ENCODE measurements at places on chromosomes 11 and 22.

- DNase-seq, result peak; percentile 39
These were observed 615 bp downstream of the STT3A start for GRCh38 chr11:125593114-125593820.

- DNase-seq, result no peak
These were observed 1.4 kb downstream of the BAD start for GRCh38 chr11:64283092-64283491.

DNA sequence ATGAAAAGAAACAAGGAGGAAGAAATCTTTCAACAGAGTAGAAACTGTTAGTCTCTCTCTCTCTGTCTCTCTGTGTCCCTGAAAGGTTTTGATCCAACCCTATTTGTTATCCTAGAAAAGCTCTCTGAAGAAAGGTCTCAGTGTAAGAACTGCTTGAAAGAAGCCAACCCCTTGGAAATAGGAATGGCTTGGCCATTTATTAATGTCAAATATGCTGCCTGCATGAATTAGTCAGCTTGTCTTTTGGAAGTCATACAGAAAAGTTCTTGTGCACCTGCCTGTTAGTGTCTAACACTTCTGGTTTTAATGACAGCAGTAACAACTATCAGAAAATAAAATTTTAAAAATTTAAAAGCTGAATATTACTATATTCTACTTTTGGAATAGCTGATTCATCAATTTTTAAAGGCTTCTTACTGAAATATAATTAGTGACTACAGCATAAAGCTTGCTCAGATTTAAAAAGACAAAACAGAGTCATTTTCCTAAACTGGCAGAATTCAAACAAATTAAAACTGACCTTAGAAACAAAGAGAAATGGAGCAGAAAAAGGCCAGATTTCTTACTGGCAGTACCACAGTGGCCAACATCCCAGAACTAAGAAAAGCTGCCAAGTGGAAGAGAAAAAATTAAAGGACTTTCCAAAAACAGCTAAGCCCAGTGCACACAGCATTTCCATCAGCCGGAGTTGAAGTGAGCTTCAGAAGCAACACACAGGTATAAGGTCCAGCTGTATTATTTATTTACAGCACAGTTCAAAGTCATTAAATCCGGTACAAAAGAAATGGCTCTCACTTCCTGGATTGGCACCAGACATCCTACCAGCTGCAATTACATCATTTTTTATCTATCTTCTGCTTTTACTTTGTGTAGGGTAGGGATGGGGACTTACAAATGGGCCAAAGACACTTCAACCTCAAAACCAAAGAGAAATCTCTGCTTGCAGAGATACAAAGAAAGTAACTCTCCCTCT is 76.3 kb downstream of the PRCP start:
- no peak for DNase-seq

GRCh38 chr11:60813324-60813723 is 28.2 kb downstream of the MS4A10 start:
- no peak for DNase-seq

DNA sequence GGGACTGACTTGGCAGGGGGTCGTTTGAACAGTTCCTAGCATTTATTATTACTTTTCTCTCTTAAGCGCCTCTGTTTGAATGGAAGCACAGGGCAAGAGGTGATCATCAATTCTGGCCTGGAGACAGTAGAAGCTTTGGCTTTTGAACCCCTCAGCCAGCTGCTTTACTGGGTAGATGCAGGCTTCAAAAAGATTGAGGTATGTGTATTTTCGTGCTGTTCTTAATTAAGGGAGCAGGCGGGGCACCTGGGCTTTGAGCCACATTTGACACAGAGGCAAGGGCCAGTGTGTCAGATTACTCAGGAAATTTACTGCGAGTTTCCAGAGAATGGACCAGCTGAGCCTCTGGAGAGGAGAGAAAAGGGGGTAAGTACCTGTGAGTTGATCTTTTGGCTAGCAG is 102.4 kb upstream of the SORL1-AS1 start:
- no peak for DNase-seq

GRCh38 chr22:45908961-45909360 is 68.0 kb downstream of the WNT7B start:
- DNase-seq, result no peak

- no peak for DNase-seq
These were observed 15.8 kb downstream of the SYT7 start for GRCh38 chr11:61564936-61565696.

DNA sequence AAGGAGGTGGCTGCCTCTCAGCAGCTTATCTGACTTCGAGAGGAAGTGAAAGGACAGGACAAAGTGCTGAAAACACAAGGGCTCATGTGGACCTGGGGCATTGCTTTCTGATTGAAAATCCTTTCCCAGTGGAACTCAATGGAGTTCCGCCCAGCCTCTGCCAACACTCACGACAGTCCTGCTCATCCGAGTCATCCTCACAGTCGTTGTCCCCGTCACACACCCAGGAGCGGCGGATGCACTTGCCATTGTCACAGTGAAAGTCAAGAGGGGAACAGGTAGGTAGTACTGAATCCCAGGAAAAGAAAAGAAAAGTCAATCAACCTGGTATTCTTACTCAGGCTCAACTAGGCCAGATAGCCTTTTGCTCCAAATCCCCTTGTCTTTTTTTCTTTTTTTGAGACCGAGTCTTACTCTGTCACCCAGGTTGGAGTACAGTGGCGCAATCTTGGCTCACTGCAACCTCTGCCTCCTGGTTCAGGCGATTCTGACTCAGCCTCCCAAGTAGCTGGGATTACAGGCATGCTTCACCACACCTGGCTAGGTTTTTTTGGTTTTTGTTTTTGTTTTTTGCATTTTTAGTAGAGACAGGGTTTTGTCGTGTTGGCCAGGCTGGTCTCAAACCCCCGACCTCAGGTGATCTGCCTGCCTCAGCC is 18.1 kb downstream of the LRP4 start:
- DNase-seq, result no peak

GRCh38 chr11:60785806-60786361 is 751 bp downstream of the MS4A10 start:
- peak; percentile 46 for DNase-seq

DNA sequence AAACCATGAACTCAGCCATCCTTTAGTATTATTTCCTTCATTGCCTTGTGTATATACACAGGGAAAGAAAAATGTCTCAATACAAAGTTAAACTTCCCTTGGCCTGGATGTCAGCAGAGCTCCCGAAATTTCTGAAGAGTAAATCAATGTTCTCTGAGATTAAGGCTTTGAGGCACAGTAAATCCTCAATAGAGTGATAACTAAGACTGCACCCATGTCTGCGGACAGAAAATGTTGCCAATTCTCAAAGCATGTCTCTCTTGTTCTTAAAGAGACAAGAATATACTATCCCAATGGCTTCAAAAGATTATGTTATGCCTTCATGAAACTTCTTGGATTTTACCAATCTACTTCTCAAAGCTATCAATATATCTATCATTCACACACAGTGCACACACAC is 1196.7 kb upstream of the TENM4 start:
- no peak for DNase-seq

DNA sequence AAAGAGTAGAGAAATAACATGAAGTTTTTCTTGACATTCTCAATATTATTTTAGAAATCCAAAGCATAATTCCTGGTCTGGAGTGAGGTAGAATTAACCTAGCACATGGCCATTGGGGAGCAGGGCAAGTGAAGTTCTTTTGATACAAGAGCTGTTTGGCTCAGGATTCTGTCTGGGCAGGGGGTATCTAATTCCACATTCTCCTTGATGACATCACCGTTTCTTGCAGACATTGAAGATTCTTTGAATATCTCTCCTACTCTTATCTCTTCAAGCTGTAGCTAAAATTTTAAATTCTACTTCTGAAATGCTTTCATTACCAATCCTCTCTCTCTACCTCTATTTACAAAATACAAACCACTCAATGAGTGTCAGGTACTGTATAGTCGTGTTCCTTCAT is 138.2 kb upstream of the TENM4 start:
- DNase-seq, result no peak

DNA sequence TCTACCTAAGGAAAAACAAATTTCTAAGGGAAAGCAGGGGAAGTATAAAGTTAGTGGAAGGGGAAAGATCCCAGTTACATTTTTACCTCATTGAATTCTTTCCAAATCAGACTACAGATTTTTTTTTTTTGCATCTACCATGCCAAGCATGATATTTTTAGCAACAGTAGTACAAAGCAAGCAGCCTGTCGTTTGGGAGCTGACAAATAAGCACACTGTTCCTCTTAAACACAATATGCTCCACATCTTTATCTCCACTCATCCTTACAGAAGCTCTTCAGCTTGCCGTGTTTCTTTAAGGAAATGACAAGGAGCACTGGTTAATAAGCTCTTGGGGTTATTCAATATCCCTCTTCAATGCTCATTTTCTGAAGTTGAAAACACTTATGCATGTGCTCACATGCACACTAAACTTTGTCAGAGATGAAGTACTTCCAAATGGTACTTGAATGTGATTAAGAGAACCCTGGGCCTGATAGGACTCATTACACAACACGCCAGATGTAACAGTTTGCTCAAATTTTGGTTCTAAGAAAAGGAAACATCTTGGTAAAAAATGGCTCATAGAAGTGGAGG is 53.8 kb downstream of the PAX6 start:
- DNase-seq, result peak; percentile 10

- peak; percentile 47 for DNase-seq
These were observed 654.3 kb downstream of the NTM start for GRCh38 chr11:132024587-132025295.

DNA sequence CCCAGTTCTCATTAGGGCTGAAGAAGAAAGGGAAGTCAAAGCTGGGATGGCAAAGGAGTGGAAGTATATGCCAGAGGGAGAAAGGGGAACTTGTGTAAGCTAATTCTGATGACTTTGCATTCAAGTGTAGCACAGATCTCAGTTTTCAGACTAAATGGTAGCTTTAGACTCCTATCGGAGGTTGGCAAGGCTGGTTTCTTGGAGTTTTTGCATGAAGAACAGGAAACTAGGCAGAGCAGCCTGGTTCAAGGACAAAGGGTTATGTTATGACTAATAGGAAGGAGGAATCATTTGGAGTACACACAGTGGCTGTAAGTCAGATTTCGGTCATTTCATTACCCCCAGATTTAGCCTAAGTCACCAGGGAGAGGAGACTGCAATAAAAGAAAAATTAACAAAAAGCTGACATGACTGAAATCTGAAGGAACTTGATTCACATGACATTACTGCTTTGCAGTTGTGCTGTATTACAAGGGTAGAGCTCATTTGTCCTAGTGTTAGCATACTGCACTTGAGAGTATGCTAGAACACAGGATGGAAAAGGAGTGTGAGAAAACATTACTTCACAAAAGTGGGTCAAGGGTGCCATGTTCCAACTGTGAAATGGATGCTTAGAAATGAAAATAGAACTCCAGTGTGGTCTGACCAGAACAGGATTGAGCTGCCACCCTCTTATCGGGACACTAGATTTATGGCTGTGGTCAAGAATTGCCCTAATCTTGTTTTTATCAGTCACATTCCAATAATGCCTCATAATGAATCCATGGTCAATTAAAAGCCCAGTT is 23.6 kb downstream of the ADM start:
- DNase-seq, result peak; percentile 63

DNA sequence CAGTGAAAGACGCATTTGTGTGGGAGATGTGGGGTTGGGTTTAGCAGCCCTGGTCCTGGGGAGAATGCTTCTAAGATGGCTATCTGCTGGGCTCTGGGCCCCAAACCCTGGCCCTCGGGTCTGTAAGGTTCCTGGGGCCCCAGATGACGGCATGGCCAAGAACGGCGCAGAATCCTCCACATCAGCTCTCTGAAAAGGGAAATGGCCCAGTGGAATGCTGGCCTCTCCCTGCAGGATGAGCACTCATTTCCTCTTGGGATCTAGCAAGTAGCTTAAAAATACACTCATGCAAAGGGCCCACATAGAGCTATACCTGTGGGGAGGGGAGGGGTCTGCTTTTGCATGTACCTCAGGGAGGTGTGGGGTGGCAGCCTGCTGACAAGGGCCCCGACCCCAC is 37.5 kb upstream of the LINC01488 start:
- peak; percentile 57 for DNase-seq

- peak; percentile 94 for DNase-seq
These were observed 2.4 kb downstream of the CCS start for GRCh38 chr11:66595245-66595904.

DNA sequence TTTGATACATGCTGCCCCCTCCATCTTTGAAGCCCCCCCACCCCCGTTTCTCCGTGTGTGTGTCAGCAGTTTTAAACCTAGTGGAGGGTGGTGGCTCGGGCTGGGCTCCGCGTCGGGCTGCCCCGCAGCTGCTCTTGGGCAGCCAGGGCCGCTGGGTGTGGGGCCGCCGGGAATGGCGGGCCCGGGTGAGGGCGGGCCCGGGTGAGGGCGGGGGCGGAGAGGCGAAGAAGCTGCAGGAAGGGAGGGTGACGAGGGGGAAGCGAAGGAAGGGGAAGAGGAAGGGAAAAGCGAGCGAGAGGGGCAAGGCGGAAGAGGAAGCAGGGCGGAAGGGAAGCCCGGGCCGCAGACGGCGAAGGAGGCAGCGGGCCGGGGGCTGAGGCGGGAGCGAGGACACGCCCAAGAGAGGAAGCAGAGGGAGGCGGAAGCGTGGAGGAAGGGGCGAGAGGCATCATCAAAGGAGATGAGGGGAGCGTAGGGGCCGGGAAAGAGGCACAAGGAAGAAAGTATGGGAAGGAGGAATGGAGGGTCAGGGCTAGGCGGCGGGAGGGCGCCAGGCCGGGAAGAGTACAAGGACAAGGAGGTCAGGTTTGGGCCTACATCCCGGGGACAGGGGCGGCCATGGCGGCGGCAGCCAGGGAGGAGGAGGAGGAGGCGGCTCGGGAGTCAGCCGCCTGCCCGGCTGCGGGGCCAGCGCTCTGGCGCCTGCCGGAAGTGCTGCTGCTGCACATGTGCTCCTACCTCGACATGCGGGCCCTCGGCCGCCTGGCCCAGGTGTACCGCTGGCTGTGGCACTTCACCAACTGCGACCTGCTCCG is 82.4 kb downstream of the BCR start:
- DNase-seq, result no peak

DNA sequence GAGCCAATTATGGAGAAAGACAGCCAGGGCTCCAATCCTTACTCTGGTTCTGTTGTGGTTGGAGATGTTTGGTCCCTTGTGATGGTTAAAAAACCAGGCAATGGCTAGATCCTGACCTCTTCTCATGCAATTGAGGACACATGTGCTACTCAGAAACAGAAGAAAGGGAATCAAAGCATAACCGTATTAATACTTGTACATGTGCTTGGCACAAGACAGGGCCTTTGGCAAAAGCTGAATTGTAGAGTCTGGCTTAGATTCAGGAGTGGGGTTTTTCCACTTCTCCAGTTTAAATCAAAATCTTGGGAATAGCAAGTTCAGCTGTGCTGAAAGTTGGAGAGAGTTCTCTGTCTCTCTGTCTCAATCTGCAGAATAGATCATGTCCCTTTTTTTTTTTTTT is 80.1 kb upstream of the E2F8 start:
- DNase-seq, result no peak

GRCh38 chr11:112864672-112865071 is 96.5 kb upstream of the NCAM1 start:
- no peak for DNase-seq
